ENCODE measurements at places on chromosomes 3 and 15.

- no peak for DNase-seq
Observed at GRCh38 chr15:70856884-70857561, 3.1 kb upstream of the LARP6 start.

- DNase-seq, result no peak
Observed at GRCh38 chr3:111666041-111666735, 71.0 kb upstream of the ZBED2 start.

GRCh38 chr3:120931593-120931992 lies 23.6 kb downstream of the STXBP5L start:
- no peak for DNase-seq

- DNase-seq, result no peak
Observed at GRCh38 chr3:129327510-129327909, 48.8 kb downstream of the HMCES start.

DNA sequence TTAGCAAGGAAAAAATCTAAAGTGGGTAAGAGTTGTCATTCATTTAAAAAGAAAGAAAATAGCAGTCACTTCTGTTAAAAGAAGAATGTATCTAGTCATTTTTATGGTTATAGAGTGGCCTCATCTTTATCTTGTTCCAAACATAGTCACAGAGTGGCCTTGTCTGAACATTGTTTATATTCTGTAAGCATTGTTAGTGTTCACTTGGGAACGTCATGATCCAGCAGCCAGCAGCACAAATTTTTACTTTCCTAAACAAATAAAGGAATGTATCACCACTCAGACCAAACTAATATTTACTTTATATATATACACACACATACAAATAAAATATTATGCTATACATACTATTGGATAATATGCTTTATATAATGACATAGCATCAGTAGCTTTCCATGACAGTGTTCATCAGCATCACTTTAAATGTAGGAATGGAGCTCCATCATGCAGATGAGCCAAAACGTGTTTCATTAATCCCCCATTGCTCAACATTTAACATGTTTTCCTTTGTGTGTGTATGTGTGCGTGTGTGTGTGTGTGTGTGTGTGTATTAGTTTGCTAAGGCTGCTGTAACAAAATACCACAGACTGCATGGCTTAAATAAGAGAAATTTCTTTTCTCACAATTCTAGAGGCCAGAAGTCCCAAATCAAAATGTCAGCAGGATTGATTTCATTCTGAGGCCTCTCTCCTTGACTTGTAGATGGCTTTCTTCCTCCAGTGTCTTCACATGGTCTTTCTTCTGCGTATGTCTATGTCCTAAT lies 39.6 kb upstream of the GYG1 start:
- no peak for DNase-seq

DNA sequence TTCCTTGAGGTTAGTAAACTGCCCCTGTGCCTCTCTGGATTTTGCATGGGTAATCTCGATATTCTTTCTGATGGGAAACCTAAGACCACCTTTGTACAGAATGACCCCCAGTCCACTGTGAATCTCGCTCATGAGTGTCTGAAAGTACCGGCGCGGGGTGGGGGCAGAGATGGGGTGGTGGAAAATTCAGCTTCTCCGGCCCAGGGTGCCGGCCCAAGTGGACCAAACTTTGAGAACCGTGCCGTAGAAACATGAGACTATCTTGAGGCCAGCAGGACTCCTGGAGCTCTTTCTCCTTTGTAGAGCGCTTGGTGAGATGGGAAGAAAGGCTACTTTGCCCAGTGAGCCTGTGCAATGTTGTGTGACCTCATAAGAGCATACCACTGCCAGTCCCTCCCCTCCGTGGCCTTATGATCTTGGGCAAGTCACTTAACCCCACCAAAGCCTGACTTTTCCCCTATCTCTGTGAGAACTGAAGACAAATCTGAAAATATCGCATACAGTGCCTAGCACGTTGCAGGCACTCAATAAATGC lies 40.4 kb upstream of the VEPH1 start:
- no peak for DNase-seq

GRCh38 chr3:112115161-112115739 lies 17.8 kb downstream of the GCSAM start:
- no peak for DNase-seq

DNA sequence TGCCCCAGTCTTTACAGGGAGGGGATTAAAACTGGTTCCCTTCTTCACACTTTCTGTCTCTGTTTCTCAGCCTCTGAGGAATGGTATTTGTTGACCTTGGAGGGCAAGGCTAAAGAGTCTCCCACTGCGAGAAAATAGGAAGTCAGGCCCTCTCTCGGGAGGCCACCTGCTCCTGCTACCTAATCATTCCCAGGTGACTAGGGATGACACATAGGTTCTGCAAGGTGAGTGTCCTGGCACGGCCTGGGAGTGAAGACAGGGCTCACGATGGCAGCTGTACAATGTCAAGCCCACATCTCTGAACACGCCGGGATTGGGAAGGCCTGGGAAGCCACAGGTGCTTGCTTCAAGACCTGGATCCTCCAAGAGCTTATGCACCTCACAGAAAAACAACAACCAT lies 314.2 kb downstream of the NTRK3 start:
- DNase-seq, result no peak

DNA sequence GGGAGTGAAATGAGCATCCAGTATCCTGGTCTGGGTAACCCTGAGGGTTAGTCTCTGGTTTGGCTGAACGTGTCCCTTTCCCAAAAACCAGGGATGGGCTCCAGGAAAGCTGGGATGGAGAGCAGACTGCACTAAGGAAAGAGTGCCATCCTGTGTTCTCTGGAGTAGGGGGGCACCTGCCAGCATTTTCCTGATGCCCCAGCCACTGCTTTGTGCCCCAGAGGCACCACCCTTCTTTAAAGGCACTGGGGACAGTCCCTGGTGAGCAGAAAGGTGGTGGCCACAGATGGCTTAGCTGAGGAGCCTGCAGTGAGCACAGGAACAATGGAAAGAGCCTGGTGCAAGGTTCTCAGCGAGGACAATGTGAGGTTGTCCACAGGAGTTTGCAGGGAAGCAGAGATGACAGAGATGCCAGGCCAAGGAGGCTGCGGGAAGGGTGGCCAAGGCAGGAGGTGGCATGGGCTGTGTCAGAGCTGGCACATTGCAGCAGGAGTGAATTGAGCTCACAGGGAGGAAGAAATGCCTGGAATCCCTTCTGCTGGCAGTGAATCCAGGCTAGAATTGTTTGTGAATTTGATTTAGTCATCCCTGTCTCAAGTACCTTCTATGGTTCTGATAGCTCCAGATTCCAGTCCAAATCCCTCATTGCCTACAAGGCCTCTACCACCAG lies 39.9 kb downstream of the AMOTL2 start:
- DNase-seq, result no peak

DNA sequence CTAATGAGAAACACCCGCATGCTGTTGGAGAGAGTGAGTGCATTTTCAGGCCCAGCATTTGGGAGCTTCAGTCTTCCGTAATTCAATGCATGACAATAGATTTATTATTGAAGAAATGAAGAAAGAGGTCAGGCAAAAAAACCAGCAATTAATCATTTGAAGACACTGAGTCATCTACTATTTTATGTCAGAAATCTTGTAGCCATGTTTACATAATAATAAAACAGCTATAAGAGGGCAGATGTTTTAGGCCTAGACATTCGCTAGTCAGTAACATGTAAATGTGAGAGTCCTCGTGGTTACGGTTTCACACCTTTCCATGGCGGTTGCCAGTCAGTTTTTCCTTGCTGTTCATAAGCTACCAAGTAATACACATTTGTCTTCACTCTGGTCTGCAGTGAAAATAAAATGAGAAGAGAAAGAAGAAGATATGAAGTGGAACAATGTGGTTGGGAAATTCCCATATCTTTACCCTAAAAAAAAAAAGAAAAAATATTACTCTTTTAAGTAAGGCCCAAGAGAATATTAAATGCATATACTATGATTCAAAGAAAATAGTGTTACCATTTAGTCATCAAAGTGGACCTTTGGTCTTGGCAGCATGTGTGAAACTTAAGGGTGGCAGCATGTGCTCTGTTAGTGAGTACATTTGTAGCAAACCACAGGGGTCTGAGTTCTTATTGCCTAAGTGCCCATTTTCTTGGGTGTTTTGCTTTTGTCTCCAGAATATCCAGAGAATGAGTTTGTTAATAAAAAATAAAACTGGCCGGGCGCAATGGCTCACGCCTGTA lies 140.5 kb upstream of the TBL1XR1 start:
- no peak for DNase-seq

GRCh38 chr3:194811118-194811517 lies 125.4 kb downstream of the FAM43A start:
- DNase-seq, result no peak

DNA sequence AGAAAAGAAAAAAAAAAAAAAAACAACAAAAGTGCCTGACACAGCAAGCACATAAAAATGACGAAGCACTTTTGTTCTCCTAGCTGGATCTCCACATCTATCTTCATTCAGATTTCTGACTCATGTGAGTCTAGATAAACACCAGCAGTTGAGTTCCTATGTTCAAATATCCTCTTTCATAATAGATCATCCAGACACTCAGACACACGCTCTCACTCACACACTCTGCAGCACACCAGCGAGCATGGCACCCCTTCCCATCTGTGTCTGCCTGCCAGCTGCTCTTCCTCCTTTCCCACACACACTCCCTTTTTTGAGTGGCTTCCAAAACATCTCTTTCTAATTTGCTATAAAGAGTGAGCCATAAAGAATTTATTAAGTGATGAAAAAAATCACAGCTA lies 19.8 kb upstream of the CELF6 start:
- no peak for DNase-seq

DNA sequence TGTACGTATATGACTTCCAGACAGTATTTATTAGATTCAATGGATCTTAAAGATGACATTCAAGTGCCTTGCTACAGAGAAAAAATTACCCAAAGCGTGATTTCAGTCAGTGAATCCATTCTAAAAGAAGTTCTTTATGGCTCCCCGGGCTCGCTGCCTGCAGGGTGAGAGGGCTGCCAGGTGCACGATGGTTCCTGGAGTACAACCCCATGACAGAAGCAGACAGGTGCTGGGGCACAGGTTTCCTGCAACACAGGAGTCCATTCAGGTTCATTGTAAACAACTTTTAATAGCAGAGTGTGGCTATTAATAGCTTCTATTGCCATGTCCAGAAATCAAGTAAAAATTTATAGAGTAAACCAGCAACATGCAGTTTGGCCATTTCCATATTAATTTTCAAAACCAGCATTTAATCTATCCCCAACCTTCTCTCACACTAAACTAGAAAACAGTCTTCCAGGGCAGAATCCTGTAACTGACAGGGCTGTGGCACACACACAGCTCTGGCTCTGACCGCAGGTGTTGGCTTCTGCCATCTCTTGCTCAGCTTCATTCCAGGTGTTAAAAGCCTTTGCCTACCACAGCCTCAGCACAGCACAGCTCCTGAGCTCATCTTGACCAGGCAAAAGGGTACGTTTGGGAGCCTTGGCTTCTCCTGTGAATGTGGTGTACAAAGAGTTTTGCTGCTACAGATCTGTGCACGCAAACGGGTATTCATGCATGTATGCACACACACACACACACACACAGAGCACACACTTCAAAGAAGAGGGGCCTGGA lies 185.9 kb downstream of the MEX3B start:
- DNase-seq, result no peak

GRCh38 chr3:172753125-172753524 lies 2.6 kb downstream of the ECT2 start:
- DNase-seq, result no peak
